ENCODE measurements at places on chromosomes 5 and 9.

DNA sequence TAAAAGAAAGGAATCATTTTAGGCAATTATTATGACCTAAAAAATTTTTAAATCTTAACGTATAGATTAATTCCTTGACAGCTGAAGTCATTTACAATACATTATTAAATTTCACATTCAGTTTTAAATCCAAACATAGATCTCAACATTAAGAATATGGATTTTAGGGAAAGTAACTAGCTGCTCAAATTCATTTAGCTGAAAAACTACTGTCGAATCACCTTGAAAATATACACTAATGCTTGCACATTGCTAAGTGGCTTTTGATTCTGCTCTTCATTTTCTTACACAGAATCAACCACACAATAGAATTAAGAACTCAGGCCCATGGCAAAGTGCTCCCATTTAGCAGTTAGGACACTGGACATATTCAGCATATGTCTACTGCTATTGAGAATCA lies 454.2 kb downstream of the RAB3C start:
- no peak for DNase-seq

DNA sequence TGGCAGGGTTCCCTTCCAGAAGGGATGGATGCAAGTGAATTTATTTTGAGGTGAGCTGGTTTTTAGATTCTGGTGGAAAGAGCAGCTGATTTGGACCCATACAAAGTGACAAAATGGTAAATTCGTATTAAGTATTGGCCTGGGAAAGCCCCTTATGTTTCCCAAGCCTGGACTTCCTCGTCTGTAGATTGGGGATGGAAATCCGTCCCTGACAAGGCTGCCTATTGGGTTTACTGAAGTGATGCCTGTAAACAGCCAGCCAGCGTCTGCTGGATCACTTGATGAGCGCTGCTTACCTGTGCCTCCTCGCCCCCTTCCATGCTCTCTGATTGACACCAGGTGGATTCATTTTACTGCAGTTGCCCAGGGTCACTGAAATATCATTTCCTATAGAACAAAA lies 233.8 kb downstream of the GADD45G start:
- DNase-seq: no peak

GRCh38 chr5:74030821-74031220 lies 404.8 kb downstream of the ARHGEF28 start:
- DNase-seq: no peak

- no peak for DNase-seq
Measured at GRCh38 chr5:18551716-18552115, 917.5 kb downstream of the TAF11L14 start.

GRCh38 chr9:95620314-95620713 lies 103.5 kb upstream of the PTCH1 start:
- DNase-seq: no peak

GRCh38 chr9:119175581-119175980 lies 193.7 kb downstream of the BRINP1 start:
- no peak for DNase-seq

GRCh38 chr5:101112645-101113044 lies 209.6 kb upstream of the ST8SIA4 start:
- DNase-seq: no peak

GRCh38 chr5:1294835-1295649 lies at the start of gene TERT:
Gene TERT, minus strand, starts transcription at chr5:1295068. Its CDS starts 79 bp downstream, at chr5:1294989.
- no peak for DNase-seq

- DNase-seq: no peak
Measured at GRCh38 chr9:97557606-97558095, 56.2 kb downstream of the TMOD1 start.

DNA sequence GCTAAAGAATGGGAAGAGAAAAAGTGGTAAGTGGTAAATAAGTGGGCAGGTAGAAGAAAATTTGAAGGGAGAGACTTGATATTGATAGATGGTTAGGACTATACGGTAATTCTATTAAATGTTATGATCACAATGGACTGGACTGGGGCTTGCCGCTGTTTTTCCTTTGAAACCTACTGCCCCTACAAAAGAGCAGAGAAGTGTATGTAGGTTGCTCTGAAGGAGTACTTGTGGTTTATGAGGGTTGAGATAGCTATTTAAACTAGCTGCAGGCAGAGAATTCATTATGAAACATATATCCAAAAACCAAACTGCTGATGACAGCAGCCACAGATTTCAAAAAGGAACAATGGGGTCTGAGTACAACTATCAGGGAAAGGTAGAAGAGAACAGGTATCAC lies 16.8 kb upstream of the HK3 start:
- no peak for DNase-seq

DNA sequence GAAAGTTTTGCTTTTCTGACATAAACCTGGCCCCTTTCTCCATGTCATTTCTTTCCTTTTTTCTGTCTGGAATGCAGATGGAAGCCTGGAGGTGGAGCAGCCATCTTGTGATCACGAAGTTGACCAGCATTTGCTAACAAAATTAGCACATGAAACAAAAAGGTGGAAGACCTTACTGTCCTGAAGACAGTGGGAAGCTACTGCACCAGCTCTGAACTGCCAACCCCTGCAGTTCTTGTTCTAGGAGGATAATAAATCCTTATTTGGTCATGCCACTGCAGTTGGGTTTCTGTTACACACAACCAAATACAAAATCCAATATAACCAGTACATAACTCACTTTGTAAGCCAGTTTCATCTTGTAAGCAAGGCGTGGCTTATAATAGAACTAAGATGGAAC lies 249.4 kb upstream of the TBCA start:
- DNase-seq: no peak

GRCh38 chr9:87588339-87588738 lies 90.7 kb downstream of the DAPK1 start:
- DNase-seq: no peak

Measured in fibroblast of skin of right biceps (primary cell).